ENCODE measurements at places on chromosomes 13 and 19. TPM values are rescaled to one million over a fixed set of nuclear protein-coding genes. Genes with fewer than 3 reads are reported as not detected.

The AMER2 gene
- total RNA-seq = 2.0 TPM

DNA sequence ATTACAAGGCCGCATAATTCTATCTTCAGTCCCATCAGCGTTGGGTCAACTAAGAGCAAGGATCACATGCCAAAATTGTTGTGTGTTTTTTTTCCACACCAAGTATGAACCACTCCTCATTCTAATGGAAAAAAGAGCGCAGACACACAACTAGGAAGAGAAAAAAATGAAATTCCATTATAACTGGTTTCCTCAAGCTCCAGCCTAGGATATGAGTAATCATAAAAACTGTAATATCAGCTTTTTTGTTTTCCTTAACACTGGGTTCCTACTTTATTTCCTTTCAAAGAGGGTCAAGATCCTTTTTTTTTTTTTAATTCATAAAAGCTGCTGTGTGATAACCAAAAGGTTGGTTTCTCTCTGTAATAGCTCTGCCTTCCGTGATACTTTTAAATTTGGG, 19.4 kb downstream of the TSHZ3 start:
- peaks cover 2% of the 10 kb centered on the region for H3K4me1 ChIP-seq
- peaks cover 12% of the 10 kb centered on the region for H3K27me3 ChIP-seq
- H3K4me3 ChIP-seq = no peak overlapping the region
- H3K36me3 ChIP-seq = no peaks in the 10 kb centered on the region
- no peak overlapping the region for H3K27ac ChIP-seq

DNA sequence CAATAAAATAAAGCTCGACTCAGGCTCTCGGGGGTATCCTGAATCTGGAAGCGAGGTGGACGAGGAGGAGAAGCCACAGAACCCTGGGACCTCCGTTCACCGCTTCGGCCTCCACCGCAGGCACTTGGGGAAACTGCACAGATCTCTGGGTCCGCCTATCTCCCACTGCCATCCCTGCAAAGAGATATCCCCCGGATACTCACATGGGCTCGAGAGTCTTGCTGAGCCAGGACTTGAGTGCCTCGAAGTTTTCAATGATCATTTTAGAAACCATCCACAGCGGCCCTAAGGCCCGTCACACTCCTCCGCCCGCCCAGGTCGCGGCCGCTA, 589 bp downstream of the RBM26 start:
- H3K27ac ChIP-seq = peak overlapping the region; percentile 95
- no peaks in the 10 kb centered on the region for H3K4me1 ChIP-seq
- H3K36me3 ChIP-seq = no peaks in the 10 kb centered on the region
- H3K27me3 ChIP-seq = no peaks in the 10 kb centered on the region
- no peak for DNase-seq

- H3K4me3 ChIP-seq = no peak overlapping the region
- H3K27me3 ChIP-seq = no peaks in the 10 kb centered on the region
- no peak for DNase-seq
- peaks cover 3% of the 10 kb centered on the region for H3K36me3 ChIP-seq
- H3K4me1 ChIP-seq = peaks cover 18% of the 10 kb centered on the region
- no peak overlapping the region for H3K27ac ChIP-seq
Measured at GRCh38 chr13:100090861-100091260, 2.0 kb downstream of the PCCA start.

GRCh38 chr19:53958168-53958571, 4.6 kb upstream of the CACNG8 start:
- H3K4me3 ChIP-seq = no peak overlapping the region
- H3K4me1 ChIP-seq = no peaks in the 10 kb centered on the region
- H3K27me3 ChIP-seq = peaks cover 4% of the 10 kb centered on the region
- DNase-seq = peak; percentile 44
- no peak overlapping the region for H3K27ac ChIP-seq

The DIRAS1 gene
- 0.37 TPM for total RNA-seq

- no peaks in the 10 kb centered on the region for H3K27me3 ChIP-seq
- DNase-seq = peak; percentile 12
- H3K36me3 ChIP-seq = peaks cover 37% of the 10 kb centered on the region
- peaks cover 37% of the 10 kb centered on the region for H3K4me1 ChIP-seq
Measured at GRCh38 chr19:5621945-5622464, 571 bp downstream of the SAFB2 start.

The SEMA6B gene
- total RNA-seq = 22.8 TPM

DNA sequence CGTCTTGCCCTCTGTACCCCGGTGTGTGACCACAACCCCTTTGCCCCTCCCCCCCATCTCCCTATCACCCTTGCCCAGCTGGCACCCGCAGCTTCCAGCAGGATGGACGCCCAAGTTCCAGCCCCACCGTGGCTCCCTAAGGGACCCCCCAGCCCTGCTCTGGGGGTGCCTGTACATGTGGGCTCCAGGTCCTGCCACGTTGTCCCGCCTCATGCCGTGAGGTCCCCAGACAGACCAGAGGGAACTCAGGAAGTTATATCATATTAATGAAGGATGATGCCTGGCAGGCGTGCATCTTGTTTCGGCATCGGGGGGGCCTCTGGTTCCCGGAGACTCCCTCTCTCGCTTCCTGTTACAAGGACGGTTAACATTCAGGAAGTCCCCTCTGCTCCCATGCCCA, 1.6 kb upstream of the PTGIR start:
- DNase-seq = peak; percentile 49
- H3K27ac ChIP-seq = peak overlapping the region; percentile 38
- H3K4me3 ChIP-seq = no peak overlapping the region
- H3K27me3 ChIP-seq = no peaks in the 10 kb centered on the region

- H3K4me3 ChIP-seq = no peak overlapping the region
- no peak for DNase-seq
- H3K4me1 ChIP-seq = peaks cover 5% of the 10 kb centered on the region
- H3K27me3 ChIP-seq = no peaks in the 10 kb centered on the region
Measured at GRCh38 chr13:36341718-36342117, 4.5 kb downstream of the SPART start.

- H3K36me3 ChIP-seq = no peaks in the 10 kb centered on the region
- peaks cover 6% of the 10 kb centered on the region for H3K4me1 ChIP-seq
- H3K4me3 ChIP-seq = no peak overlapping the region
- peak; percentile 48 for DNase-seq
- H3K27me3 ChIP-seq = no peaks in the 10 kb centered on the region
Measured at GRCh38 chr19:8206147-8207087, 2.8 kb upstream of the CERS4 start.

GRCh38 chr19:38655148-38655824, 7.8 kb downstream of the ACTN4 start:
- peak overlapping the region; percentile 76 for H3K27ac ChIP-seq
- peaks cover 5% of the 10 kb centered on the region for H3K36me3 ChIP-seq
- H3K27me3 ChIP-seq = no peaks in the 10 kb centered on the region
- H3K4me3 ChIP-seq = no peak overlapping the region

- no peak for DNase-seq
- no peaks in the 10 kb centered on the region for H3K27me3 ChIP-seq
- no peak overlapping the region for H3K4me3 ChIP-seq
- H3K4me1 ChIP-seq = peaks cover 3% of the 10 kb centered on the region
Measured at GRCh38 chr13:33025220-33025744, 9.1 kb downstream of the KL start.

The VN1R2 gene
- not detected for total RNA-seq

The SLC5A5 gene
- total RNA-seq = 0.95 TPM

- no peaks in the 10 kb centered on the region for H3K4me1 ChIP-seq
- no peak overlapping the region for H3K4me3 ChIP-seq
- no peaks in the 10 kb centered on the region for H3K36me3 ChIP-seq
- no peak for DNase-seq
- no peaks in the 10 kb centered on the region for H3K27me3 ChIP-seq
Measured at GRCh38 chr13:79501538-79502232, 20.7 kb downstream of the NDFIP2 start.

The RUBCNL gene
- total RNA-seq = 5.0 TPM

DNA sequence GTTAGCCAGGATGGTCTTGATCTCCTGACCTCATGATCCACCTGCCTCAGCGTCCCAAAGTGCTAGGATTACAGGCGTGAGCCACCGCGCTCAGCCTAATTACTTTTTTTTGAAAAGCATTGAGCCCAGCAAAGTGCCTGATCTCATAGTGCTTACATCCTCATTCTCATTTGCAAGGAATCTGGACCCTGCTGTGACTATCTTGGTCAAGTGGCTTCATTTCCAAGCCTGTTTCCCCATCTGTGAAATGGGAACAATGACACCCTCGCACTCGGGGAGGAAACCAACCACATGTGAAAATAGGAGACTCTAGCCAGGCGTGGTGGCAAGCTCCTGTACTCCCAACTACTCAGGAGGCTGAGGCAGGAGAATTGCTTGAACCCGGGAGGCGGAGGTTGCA, 1.6 kb upstream of the PLEKHA4 start:
- peaks cover 34% of the 10 kb centered on the region for H3K4me1 ChIP-seq
- no peak overlapping the region for H3K4me3 ChIP-seq
- no peaks in the 10 kb centered on the region for H3K27me3 ChIP-seq
- H3K36me3 ChIP-seq = peaks cover 22% of the 10 kb centered on the region
- DNase-seq = no peak

- peaks cover 4% of the 10 kb centered on the region for H3K4me1 ChIP-seq
- no peak for DNase-seq
- no peaks in the 10 kb centered on the region for H3K36me3 ChIP-seq
- H3K27ac ChIP-seq = no peak overlapping the region
Measured at GRCh38 chr13:40407567-40407966, 258.9 kb downstream of the FOXO1 start.

DNA sequence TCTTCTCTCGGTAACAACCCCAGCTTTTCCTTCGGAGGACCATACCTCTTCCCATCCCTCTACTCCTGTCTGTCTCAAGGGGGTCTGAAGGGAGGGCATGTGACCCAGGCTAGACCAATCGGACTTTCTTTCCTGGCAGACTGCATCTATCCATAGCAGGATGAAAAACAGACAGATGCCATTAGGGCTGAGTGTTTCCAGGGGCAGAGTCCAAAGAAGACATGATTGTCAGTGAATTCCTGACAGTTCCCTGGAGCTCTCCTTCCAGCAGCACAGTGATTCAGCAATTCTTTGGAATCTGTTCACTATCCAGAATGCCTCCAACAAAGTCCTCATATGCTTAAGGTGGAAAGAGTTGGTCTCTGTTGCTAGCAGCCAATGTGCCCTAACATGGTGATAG, 189.8 kb downstream of the KCTD12 start:
- H3K4me3 ChIP-seq = no peak overlapping the region
- no peaks in the 10 kb centered on the region for H3K4me1 ChIP-seq
- H3K27me3 ChIP-seq = no peaks in the 10 kb centered on the region
- no peak overlapping the region for H3K27ac ChIP-seq
- DNase-seq = no peak
- H3K36me3 ChIP-seq = no peaks in the 10 kb centered on the region

The ODAD3 gene
- 3.9 TPM for total RNA-seq
